ENCODE measurements at places on chromosomes 11 and 22.

DNA sequence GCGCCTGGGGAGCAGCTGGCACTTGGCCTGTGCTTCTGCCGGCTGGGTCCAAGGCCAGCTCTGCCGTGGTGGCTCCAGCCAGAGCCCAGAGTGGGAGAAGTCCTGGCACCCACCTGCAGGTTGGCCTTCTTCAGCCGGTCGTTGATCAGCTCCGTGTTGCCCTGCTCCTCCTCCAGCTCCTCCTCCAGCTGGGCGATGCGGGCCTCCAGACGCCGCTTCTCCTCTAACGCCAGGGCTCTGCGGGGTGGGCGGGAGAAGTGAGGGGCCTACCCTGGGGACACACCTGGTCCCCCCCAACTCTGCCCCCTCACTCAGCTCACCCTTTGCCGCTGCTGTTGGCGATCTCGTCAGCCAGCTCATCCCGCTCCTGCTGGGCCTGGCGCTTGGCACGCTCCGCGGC lies 32.6 kb downstream of the APOL1 start:
- DNase-seq = no peak

DNA sequence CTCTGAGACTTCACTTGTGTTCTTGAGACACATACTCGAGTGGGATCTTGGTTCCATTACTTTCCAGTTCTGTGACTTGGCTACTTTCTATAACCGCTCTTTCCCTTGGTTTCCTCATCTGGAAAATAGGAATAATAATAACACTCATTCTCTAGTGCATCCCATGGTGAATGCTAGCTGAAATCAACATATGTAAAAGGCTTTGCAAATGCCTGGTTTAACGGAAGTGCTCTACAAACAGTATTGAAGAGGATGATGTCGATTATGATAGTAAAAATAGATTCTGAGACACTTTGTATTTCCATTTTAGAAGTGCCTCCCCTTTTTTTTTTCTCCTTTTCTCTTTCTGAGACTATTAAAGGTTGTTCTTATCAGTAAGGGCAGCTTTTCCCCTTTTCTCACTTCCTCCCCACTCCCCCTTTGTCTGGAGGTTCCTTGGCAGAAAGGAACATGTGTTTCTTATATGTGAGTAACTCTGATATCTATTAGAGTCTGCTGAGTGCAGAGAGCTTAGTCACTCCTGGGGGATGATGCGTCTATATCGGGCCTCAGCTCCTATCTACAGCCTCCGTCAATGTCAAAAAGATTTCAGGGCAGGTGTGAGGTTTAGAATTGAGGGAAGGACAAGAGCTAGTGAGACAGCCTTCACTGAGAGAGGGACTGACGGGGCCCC lies 489.3 kb downstream of the NTM start:
- no peak for DNase-seq

DNA sequence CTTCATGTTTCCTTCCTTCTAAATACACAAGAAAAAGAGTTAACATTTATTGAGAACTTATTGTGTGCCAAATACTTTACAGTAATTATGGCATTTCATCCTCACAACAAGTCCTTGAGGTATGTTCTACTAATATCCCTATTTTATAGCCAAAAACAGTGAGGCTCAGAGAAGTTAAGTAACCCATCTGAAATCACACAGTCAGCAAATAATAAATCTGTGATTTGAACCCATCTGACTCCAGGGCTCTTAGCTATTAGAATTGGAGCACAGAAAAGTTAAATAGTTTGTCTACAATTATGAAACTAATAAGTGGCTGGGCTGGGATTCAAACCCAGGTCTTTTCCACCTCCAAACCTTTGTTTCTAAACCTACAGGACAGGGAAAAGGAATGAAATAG lies 36.5 kb upstream of the MYOD1 start:
- DNase-seq = no peak

DNA sequence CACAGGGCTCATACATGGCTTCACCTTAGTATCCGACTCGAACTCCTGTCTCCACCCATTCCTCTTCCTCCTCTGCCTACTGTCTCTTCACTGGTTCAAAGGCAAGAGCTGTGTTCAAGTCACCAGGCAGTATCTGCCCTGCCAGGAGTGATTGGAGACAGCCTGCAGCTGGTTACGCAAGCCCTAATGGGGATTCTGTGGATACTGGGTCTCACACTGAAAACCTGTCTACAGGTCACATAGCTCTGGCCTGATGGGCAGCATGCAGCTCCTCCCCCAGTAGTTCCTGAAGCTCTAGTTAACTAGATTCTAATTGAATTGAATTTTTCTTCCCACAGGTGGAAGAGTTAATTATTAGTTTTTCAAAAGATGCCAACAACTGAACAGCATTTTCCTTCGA lies 332.2 kb downstream of the TMEM135 start:
- DNase-seq = no peak

DNA sequence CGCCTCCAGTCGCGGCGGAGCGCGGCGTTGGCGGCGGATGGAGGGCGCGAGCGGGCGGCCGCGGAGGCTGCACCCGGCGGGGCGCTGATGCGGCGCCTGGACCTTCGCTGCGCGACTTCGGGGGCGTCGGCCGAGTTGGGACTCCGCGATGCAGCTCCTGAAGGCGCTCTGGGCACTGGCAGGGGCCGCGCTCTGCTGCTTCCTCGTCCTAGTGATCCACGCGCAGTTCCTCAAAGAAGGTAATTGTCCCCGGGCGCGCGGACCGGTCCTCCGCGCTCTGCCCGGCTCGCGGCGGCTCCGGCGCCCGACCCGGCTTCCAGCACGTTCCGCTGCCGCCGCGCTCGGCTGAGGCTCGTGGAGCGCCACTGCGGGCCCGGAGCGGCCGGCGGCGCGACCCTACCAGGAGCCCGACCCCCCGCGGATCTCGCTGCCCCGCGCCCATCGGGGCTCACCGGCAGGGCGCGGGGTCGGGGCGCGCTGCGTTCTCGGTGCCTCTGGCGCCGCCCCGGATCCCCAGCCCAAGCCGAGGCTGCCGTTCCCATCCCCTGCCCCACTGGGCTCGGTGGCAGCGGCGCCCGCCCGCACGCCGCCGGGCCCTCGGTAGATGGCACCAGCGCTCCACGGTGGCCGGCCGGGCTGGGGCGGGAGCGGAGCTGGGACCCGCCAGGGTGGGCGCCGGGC lies 1251.2 kb downstream of the BRD1 start:
- no peak for DNase-seq

GRCh38 chr11:33942954-33943353 lies 51.1 kb upstream of the LMO2 start:
- no peak for DNase-seq

GRCh38 chr11:91230647-91231046 lies 994.0 kb upstream of the FAT3 start:
- DNase-seq = no peak

DNA sequence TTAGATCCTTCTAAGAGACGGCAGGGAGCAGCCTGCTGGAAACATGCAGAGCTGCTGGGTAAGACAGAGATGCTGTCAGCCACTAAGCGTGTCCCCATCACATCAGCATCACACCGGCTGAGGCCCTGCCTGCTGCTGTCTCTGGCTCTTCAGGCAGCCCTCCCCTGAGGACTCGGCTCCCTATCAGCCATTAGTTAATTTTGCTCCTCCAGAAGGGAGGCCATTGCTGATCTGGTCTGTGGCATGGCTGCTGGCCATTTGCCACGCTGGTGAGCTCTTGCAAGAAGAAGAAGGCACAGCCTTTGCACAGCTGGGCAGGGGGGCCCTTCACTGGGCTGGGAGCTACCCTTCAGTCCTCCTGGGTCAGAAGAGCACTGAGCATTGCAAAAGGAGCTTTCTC lies 131.2 kb upstream of the PARVA start:
- DNase-seq = no peak

DNA sequence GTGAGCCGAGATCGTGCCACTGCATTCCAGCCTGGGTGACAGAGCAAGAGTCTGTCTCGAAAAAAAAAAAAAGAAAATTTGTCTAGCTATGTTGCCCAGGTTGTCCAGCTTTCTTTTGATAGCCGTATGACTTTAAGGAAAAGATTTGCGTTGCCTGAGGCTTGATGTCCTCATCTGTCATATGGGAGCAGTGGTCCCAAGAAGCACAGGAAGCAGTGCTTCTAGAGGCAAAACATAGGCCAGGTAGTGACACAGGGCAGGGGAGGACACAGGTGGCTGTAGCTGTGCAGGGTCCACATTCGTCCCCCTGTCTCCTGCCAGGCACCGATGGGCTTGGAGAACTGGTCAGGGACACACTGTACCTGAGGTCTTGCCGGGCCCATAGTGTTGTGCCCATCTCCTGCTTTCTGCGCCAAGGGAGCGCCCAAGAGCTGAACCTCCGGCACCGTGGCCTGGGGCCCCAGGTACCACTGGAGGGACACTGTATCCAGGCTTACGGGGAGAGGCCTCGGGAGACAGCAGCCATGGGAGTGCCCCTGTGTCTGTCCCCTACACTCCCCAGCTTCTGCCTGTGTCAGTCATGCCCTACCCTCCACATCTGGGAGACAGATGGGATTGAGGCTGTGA lies 1.4 kb downstream of the LRRC74B start:
- no peak for DNase-seq

GRCh38 chr11:10394229-10395101 lies 60.6 kb upstream of the AMPD3 start:
- no peak for DNase-seq

- no peak for DNase-seq
Measured at GRCh38 chr11:41984023-41984422, 524.6 kb upstream of the LRRC4C start.

DNA sequence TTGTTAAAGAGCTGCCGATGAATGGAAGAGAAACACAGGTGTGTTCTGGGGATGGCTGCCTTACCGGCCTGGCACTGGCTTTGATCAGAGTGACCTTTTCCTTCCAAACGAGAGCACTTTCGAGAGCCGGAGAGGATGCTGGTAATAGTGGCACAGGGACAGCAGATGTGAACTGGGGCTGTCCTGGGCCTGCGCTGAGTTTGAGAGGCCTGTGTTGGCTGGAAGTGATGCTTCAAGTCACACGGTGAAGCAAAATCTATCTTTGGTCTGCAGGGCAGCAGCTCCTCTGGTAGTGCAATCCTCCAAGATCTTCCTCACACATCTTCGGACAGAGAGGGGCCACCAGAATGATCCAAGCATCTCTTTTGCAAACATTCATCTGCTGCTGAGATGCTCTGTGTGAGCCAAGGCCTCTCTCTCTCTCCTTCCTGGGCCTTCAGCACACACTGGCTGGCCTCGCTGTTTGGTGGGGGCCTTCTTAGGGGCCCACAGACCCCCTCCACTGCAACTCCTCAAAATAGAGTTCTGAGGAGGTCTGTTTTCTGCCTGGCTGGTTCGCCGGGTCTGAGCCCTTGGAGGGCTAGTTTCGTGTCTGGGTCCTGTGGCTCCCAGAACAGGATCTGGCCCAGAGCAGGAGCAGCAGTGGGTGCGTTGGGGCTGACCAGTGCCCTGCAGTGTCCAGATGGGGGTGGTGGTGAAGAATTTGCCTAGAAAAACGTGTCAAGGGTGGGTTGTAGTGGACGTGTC lies 6.4 kb downstream of the MPPED1 start:
- DNase-seq = no peak

DNA sequence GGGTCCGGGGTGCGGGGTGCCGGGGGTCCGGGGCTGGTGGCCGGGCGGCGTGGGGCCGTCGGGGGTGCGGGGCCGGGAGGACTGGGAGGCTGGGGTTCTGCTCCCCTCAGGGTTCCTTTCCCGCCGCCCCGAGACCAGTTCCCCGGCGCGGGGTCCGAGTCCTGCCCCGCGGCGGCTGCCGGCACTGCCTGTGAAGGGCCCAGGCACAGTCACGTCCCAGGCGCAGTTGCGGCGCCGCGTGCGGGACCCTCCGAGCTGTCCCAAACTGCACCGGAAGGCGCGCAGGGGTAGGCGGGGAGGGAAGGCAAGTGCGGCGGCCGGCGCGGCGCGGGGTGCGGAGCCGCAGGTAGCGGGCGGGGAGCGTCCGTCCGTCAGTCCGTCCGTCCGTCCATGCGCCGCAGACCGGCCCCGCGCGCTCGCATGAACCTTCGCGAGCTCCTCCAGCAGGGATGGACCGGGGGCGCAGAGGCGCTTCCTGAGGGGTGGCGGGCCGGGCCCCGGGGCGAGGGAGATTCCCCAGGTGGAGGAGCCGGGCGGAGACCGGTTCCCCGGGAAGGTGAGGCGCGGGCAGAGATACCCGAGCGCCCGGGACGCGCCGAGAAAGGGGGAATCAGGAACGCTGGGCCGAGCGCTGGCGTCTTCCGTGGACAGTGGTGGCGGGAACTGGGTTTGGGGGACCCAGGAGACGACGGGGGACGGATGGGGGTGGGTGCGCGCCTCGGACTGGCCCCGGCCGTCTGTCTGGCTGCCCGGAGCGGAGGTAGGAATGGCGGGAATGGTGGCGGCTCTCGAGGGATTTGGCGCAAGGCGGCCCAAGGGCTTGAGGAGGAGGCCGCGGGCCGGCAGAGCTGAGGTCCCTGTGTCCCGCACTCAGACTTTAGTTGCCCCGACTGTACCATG lies 3.1 kb upstream of the ADORA2A start:
- DNase-seq = no peak

- DNase-seq = no peak
Measured at GRCh38 chr22:27507935-27508526, 293.5 kb downstream of the MN1 start.

GRCh38 chr11:47541070-47541469 lies 11.9 kb downstream of the CELF1 start:
- no peak for DNase-seq

DNA sequence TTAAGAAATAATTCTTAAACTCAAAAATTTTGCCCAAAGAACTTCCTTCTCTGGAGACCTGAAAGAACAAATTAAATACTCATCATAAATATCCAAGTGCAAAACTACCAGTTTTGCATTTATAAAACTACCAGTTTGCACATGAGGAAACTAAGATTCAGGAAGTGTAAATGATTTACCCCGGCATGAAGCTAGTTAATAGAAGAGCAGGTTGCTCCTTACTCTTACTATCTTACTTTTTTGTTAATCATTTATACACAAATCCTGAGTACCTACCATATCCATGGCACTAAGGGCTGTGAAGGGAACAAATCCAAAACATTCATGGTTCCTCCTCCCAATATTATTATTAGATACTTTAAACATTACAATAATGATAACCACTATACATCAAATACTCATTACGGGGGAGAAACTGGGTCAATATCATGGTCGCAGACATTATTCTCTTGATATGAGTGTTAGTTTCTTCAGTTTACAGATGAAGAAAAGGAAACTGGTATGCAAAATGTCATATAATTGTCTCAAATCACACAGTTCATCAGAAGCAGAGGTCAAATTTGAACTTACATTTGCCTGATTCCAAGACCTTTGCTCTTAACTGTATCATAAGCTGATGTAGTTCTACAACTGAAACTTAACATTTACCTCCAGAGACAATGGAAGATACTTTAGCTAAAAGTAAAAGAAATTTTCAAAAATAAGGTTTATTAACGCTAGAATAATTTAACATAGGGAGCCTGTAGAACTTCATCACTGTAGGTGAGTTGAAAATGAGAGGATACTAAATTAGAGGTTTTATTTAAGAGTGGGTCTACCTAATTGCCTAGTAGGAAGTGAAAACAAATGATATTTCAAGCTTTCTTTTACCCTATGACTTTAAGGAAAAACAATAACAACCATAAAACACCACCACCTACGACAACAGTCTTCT lies 74.5 kb downstream of the FAM76B start:
- DNase-seq = no peak

DNA sequence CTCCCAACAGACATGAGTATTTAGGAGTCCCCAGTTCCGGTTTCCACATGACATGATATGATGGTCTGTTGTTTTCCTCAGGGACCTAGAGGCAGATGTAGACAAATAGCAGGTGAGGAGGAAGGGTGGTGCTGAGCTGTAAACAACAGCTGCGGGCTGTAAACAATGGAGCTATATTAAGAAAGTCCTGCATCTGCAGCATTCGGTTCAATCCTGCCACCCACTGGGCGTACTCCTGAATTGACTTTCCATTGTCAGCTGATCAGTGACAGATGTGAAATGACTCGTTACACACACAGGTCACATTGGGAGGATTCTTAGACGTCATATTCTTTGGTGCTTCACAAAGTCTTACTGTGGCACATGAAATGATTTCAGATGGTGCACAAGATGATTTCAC lies 26.8 kb upstream of the RAG1 start:
- DNase-seq = peak; percentile 7

GRCh38 chr11:95506777-95507176 lies 275.8 kb upstream of the SESN3 start:
- no peak for DNase-seq
